ENCODE measurements at places on chromosomes 7 and 10.

- DNase-seq = no peak
Observed at GRCh38 chr7:81687062-81687461, 82.8 kb downstream of the HGF start.

GRCh38 chr10:129628823-129629222, 161.8 kb downstream of the MGMT start:
- no peak for DNase-seq

- DNase-seq = no peak
Observed at GRCh38 chr10:106655636-106656035, 508.9 kb downstream of the SORCS1 start.

DNA sequence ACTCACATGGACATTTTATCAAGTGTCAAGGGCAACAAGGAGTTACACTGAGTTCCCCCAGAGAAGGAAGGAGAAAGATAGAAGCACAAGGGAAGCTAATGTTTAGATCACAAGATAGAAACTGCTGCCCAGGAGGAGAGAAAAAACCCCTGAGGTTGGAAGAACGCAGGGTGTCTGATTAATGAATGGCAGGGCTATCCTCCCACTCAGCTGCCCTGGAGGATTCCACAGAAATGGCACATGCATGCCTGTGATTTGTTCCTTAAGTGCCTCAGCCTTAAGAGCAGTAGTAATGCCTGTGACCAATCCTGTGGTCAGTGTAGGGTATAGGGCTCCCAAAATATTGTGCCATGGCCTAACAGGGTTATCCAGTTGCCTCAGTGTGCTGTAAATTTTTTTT, 20.2 kb downstream of the DNAJB9 start:
- DNase-seq = no peak

- peak; percentile 96 for DNase-seq
Observed at GRCh38 chr7:131111081-131111576, 216.5 kb upstream of the MKLN1 start.

DNA sequence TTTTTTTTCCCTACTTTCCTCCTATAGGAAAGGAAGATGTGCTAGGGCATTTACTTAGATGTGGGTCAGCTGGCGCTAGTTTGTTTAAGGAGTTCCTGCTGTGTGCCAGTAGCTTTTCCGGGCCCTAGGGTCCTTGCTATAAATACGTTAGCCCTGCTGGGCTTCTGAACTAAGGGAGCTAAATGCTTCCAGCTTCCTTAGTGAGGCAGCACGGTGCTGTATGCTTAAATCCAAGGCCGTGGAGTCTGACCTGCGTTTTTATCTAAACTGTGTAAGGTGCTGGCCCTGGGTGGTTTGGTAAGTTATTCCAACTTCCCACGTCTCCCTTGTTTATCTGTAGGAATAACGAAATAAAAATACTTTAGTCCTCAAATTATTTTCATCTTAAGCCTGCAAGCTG, 594 bp downstream of the TDRD1 start:
- DNase-seq = no peak

- no peak for DNase-seq
Observed at GRCh38 chr7:106116161-106116704, 4.1 kb upstream of the SYPL1 start.

DNA sequence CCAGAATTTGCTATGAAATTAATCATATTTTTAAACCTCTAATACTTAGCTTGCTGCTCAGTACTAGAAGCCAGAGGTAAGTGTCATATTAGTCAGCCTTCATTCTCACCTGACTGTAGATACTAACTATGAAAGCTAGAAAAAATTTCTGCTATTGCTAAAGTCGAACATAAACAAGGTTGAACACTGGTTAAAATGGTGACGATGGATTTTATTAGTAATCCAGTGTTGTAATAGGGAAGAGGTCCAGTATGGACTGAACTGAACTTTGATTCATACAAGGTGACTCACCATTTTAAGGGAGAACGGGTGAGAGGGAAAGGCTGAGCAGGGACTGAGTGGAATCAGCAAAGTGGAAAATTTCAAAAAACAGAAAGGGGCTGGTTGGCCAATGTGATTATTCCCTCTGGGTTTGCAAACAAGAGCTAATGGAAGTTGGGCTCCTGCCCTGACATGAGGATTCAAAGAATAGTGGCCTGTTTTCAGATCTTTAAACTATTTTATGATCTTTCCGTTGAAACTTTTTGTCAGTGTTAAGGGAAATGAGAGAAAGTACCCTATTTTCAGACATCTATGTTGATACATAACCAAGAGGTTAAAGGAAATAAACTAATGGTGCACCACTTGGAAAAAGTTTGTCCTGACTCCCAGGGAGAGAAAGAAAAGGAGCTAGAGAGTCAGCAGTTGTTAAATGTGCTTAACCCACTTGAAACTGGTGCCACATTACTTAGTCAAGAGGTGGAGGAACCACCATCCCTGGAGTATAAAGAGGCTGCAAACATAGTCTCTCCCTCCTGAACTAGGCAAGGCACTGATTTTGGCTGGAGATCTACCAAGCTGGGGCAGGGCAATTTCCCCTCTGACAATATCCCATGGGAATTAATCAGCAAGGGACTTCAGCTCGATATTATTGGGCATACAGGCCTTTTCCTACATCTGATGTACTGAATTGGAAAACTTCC, 15.3 kb upstream of the AKR1C1 start:
- DNase-seq = peak; percentile 97

DNA sequence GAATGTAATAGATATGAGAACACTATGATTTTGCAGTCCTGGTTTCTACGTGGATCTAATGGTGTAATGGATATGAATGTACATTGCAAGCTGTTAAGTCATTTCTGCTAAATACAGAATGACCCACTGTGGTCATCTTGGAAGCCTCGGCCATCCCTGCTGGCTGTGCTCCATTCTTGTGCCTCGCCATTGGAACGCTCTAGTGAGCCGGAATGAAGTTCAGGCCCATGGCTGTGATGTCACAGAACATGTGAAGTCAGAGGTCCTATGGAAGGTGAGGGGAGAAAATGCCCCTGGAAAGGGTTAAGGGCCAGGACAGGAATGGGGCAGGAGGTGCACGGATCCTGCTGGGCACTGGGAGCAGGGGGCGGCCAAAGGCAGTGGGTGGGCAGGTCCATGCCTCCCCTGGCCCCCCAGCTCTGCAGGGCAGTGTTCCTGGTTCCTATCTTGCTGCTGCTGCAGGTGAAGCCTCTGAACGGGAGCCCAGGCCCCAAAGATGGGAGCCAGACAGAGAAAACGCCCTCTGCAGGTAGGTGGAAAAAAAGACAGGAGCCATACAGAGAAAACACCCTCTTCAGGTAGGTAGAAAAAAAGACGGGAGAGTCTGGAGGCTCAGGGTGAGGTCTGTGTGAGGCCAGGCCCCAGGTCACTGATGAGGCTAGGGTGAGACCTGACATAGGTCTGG, at the start of gene LLCFC1:
LLCFC1 (plus strand) TSS at position 259 of the 685 bp plus-strand sequence; CDS start at position 397, 138 bp downstream.
- no peak for DNase-seq

DNA sequence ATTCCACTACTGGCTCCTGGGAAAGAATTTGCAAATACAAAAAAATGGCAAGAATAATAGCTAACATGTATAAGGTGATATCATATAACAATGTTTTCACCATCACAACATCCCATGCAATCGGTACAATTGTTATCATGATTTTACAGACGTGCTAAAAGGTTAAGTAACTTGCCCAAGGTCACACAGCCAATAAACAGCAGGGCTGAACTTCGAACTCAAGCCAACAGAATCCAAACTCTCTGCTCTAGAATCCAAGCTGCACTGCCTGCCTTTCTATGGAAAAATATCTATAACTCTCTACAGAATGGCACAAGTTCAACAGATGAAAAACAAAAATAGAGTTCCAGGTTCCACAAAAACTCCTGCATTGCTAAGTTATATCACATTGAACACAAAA, 160.9 kb downstream of the PARD3 start:
- no peak for DNase-seq

GRCh38 chr10:47241256-47241655, 58.7 kb upstream of the GDF10 start:
- DNase-seq = no peak

- no peak for DNase-seq
Observed at GRCh38 chr10:21212348-21212747, 313.1 kb downstream of the SKIDA1 start.

GRCh38 chr10:118031351-118032075, 15.2 kb downstream of the RAB11FIP2 start:
- DNase-seq = no peak

DNA sequence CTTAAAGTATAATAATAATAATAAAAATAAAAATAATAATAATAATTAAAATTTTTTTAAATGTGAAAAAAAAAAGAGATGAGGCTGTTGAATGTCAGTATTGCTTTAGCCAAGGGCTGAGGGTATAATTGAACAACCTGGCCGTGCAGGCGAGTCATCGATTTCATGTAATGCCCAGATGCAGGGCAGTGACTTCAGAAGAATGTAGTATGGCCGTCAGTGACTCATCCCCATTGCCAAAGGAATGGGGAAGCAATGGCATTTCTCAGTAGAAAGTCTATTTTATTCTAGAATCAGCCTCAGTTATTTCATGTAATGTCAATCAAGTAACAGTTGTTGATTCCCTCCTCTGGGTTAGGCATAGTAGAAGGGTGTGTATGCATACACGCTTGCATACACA, 516.4 kb downstream of the GLRX3 start:
- peak; percentile 56 for DNase-seq

DNA sequence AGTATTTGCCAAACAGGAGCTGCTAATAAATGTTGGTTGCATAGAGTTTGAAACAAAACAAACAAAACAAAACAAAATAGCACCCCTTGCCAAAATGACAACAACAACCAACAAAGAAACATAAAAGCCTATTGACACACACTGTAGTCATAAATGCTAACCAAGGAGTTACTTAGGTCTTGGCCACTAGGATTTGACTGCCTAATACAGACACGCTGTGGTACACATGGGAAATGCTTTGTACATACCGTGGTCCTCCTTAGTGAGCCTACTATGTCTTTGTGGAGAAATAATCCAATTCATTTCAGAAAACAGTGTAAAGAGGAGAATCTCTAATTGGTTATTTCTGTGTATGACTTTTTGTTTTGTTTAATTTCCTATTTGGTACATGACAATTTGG, 53.2 kb upstream of the MTPN start:
- no peak for DNase-seq

GRCh38 chr7:151142686-151143040, 24.8 kb downstream of the GBX1 start:
- no peak for DNase-seq

DNA sequence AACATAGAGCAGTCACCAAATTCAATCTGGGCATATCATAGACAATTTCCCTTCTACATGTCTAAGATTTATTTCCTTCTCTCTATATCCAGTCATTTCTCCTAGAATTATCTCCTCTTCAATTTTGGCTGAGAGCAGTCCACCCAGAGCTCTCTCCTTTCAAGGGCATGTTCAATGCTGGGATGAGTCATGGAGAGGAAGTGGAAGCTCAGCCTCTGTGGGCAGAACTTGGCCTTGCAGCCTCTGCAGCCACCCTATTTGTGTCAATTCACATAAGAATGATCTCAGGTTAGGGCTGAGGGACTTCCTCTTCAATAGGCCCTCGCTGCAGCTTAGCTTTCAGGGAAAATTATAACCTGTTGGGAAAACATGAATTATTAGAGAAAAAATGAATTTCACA, 560.8 kb downstream of the POM121L12 start:
- DNase-seq = peak; percentile 19

- DNase-seq = peak; percentile 12
Observed at GRCh38 chr10:132414402-132415016, 17.5 kb downstream of the PWWP2B start.
